Activated B cell treated with CpG ODN at 0.5 μM for 24 hours (primary cell): ENCODE measurements at places on chromosomes 5 and 9.

DNA sequence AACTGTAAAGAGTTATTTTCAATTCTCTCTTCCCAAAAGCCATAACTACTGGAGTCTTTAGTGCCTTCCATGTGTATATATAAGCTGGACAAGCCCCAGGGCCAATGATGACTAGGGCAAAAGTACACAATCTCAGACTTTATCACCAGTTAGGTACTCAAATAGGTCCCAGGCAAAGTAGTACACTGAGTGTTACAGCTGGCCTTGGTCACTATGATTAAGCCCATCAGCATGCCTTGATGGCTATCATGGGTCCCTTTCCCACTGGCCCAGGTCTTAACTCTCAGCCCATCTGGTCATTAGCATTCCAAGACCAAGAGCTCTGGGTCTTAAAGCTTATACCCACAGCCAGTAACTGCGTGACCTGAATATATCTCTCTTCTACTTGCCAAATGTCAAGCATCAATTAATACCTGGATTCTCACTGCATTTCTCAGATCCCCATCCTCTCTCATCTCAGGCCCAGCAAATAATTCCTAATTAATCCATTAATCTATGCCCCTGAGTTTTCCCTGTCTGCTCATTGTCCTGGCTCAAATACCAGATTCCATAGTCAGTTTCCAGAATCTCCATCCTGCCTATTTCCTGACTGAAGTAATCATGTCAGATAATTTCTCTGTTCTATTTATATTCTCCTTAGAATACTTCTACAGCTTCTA is 62.3 kb downstream of the NR6A1 start:
- DNase-seq = no peak

- DNase-seq = no peak
Measured at GRCh38 chr5:75048457-75048953, 3.9 kb downstream of the GCNT4 start.

- no peak for DNase-seq
Measured at GRCh38 chr9:95204710-95205109, 112.8 kb downstream of the FANCC start.

- DNase-seq = no peak
Measured at GRCh38 chr5:36031223-36031622, 35.5 kb downstream of the UGT3A2 start.

GRCh38 chr5:68930139-68930538 is 163.7 kb upstream of the SLC30A5 start:
- no peak for DNase-seq

DNA sequence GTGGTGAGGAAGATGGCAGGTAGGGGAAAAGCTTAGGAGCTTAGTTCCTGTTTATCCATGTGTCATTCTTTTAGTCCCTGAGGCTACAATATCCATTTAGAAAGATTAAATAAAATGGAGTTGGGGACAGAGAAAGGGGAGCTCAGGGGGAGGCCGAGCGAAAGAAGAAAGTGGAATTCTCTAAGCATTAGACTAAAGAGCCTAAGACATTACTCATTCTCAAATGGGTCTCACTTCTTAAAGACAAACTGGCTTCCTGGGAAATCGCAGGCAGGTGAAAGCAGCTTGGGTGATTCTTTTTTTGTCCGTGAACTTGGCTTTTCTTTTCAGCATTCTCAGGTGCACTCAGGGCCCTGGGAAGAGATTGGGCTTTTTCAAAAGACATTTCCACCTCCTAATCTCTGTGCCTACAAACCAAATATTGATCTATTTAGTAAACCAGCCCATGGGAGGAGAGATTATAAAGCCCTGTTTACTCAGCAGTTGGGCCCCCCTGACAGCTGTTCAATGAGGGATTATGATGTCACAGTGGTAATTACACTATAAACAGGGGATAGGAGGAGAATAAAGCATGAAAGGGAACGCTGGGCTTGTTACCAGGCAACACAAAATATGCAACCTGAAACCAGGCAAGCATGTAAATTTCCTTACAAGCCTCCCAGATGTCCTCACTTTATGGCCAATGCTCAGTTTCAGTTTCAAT is 584.0 kb downstream of the ACTL7B start:
- DNase-seq = no peak
